D341Med (cell line): ENCODE measurements at places on chromosomes 11 and 22.

GRCh38 chr11:123351375-123351774, 78.7 kb upstream of the GRAMD1B start:
- peak; percentile 74 for DNase-seq

- DNase-seq, result no peak
Measured at GRCh38 chr11:74871037-74871436, 77.9 kb downstream of the XRRA1 start.

DNA sequence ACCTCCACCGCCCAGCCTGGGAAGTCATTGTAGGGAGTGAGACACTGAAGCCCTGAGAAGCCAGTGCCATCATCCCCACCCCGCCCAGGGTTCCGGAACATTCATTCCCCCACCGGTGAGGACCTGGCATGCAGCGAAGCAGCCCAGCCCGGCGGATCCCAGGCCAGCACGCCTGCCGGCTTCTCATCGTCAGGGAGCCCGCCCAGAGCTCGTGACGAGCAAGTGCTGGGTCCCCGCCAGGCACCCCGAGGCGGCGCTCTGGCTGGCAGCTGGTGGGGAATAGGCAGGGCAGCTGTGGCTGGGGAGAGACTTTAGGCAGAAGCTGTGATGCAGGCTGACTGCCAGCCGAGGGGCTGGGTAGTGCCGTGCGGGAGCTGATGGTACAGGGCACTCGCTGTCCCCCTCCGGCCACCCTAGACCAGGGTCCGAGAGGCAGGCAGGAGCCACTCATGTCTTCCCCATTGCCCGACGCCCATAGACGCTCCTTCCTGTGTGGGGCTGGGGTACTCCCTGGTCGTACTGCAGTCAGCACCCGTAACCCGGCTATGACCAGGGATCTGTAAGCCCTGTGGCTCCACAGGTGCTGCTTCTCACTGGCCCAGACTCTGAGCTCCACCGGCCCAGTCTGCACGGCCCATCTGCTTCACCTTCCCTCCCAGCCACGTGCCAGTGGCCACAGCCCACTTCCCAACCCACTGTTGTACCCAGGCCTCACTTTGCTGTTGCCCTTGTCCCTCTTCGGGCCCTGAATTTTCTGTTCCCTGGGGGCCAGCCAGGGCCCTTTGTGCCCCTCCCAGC, 24.5 kb upstream of the CABP7 start:
- DNase-seq, result no peak

GRCh38 chr11:58905011-58905720, 34.1 kb upstream of the GLYATL1 start:
- no peak for DNase-seq

- DNase-seq, result no peak
Measured at GRCh38 chr11:113192121-113192925, 122.1 kb upstream of the TTC12 start.

DNA sequence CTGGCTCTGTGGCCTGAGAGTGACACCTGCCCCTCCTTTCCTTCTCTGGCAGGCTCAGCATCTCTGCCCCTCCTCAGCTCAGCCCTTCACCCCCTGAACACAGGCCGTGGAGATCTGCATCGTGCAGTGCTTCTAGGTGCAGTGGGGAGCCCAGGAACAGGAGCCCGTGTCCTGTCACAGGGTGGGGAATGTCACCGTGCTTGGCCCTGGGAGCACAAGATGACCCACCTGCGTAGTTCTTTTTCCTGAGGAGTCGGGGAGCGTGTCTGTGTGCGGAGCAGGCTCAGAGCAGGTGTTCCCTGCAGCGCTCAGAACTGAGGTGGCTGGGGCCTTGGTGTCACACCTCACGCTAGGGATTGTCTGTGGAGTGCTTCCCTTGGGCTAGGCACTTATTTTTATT, 10.6 kb downstream of the TBC1D22A start:
- no peak for DNase-seq

- no peak for DNase-seq
Measured at GRCh38 chr11:9347100-9347499, 32.7 kb upstream of the TMEM41B start.
